ENCODE measurements at places on chromosomes 6 and 20.
A peak's percentile ranks its signal among the peaks of the same experiment; 100 is the strongest.

DNA sequence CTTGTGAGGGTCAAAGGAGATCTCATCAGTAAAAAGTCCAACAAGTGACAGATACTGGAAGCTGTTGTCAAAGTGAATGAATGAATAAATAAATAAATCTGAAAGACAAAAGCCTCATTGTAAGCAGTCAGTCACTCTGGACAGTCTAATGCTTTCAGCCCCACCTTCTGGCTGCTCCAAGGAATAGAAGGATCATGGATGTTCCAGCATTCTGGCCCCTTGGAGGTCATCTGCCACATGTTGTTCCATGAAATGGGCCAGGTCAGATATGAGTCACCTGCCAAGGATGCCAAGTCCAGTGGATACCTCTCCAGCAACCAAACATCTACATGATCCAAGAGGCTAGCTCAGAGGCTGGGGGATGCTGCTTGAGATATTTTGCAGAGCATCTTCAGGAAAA is 185.6 kb downstream of the BMP7 start:
- DNase-seq: no peak

DNA sequence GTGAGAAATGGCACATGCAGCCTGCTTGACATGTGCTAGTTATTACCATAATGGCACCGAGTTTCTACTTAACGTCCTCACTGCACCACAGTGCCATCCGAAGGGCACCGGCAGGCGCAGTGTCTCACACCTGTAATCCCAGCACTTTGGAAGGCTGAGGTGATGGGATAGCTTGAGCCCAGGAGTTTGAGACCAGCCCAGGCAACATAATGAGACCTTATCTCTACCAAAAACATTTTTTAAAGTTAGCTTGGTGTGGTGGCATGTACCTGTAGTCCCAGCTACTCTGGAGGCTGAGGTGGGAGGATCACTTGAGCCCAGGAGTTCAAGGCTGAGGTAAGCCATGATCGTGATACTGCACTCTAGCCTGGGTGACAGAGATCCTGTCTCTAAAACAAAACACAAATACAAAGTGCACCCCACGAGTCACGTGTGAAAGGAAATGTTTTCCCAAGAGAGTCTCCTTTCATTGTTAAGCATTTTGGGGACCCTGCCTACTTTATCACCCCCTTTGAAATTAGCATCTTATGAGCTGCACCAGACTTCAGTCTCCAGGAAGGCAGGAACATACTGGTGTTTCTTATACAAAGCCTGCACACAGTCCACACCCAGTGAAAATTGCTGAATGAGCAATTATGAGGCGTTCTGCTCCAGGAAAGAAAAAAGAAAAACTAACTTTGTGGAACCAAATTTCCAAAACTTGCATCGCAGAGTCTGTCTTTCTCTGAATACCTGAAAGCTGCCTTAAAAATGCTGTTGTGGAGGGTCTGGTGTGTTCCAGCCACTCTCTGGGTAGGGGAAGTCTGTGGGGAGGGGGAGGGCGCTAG is 47.1 kb upstream of the FOXQ1 start:
- DNase-seq: no peak

DNA sequence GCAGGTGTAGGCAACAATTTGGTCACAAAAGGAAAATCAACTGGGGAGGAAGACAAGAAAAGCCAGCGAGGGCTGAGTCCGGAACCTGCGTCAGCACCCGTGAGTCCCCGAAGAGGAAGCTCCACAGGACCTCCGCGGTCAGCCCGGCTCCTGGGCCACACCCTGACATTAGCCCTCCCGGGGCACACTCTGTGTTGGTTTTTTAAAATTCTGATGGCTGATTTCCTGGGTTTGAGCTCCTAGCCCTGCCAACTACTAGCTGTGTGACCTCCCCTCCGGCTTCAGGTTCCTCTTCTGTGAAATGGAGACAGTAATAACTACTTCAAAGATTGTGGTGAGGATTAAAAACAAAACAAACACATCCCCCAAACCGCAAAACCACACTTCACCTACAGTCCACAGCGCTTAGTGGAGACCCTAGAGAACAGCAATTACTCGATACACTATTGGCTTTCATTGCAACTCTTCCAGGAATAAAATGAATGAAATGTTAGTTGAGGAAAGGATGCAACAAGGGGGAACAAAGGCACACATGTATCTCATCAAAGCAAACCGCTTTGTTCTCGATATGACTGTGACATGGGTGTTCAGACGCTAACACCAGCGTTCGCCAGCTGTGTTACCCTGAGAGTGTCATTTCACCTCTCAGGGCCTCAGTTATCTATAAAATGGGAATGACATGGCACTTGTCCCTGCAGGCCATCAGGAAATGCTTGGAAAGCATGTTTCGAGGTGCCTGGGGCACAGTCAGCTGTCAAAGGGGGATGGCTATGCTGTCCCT is 985 bp downstream of the ZBP1 start:
- peak; percentile 85 for DNase-seq

DNA sequence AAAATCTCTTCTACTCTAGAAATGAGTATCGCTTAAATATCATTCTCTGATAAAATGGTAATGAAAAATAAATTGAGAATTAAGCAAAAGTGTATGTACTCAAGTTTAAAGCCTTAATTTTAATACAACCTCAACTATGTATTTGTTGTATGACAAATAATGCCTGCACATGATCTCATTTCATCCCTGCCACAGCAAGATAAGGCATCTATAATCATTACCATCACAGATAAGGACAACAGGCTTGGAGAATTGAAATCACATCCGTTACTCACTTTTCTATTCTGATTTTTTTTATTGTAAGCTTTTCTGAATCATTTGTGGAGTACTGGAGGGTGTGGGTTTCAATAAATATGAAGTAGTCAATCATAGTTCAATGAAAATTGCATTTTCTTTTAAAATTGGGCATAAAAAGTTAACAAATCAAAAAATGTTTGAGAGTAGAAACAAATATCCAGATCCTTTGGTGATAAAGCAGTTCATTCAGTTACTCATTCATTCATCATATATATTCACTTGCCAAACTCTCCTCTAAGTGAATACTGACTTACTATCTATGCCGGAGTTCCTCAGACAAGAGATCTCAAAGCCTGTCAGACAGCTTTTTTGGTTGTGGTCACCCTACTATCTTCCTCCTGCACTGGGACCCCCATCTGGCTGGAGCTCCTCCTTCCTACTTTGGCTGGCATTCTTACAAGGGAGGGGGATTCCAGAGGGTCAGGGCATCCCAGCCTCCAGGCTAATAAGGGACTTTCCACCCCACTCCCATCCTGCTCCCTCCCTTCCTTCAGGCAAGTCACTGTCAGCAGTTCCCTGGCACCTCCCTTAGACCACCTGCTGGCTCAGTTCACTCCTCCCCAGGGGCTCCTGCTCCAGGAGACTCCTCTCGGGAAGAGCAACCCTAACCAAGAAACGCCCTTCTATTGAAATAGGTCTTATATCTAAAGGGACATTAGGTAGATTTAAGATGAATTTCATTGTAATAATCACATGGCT is 118.6 kb downstream of the OGFRL1 start:
- DNase-seq: no peak

- peak; percentile 25 for DNase-seq
Observed at GRCh38 chr6:125802943-125803377, 12.2 kb downstream of the NCOA7 start.

DNA sequence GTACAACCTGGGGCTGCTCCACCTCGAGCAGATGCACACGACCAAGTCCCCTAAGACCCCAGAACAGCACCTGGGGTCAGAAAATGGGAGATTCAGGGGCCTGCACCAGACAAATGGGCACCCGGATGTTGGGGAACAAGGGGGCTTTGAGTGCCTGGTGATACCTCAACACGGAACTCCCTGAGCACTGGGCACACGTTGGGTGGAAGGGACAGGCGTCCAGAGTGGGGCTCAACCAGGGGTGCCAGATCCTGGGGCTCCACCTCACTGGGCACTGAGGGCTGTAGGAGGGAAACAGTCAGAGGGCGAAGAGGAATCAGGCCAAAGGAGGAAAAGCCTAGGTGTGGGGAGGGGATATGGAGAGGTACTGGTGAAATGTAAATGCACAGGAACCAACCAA is 33.5 kb upstream of the SPAG4 start:
- no peak for DNase-seq

- DNase-seq: no peak
Observed at GRCh38 chr6:1103945-1104623, 207.8 kb upstream of the FOXQ1 start.

DNA sequence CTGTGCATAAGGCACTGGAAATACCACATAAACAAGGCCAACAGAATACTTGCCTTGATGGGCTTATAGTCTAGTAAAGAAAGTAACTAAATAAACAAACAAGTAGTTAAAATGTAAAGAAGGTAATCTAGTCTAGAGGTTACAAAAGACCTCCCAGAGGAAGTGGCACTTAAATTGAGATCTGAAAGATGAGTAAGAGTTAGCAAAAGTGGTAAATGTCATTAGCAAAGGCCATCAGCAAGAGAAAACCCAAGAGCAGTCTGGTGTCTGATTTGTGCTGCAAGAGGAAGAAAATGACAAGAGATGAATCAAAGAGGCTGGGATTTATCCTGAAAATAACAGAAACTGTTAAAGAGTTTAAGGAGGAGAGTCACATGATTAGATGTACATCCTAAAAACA is 96.6 kb upstream of the SMLR1 start:
- DNase-seq: no peak

DNA sequence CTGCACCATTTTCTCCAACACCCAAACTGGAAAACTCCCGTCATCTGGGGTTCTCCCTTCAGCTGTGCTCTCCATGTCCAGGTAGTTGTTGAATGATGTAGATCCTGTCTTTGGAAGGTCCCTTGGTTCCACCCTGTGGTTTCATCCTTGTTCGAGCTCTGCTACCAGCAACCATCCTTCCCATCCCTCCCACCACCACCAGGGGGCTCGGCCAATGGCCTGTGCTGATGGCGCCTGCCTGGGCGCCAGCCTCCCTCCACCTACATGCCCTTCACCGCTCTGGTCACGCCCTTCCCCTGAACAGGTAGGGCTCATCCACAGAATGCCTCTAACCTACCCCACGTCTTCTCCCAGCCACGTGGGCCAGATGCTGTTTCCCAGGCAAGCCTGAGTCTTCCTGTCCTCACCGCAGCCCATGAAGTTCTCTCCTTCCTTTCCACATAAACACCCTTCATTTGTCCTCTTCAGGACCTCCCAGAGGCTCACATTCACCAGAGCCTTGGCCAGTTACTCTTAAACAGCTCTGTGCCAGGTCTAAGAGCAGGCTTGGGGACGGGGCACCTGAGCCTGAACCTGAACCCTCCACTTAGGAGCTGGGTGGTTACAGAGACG is 75.1 kb upstream of the DUSP22 start:
- no peak for DNase-seq

DNA sequence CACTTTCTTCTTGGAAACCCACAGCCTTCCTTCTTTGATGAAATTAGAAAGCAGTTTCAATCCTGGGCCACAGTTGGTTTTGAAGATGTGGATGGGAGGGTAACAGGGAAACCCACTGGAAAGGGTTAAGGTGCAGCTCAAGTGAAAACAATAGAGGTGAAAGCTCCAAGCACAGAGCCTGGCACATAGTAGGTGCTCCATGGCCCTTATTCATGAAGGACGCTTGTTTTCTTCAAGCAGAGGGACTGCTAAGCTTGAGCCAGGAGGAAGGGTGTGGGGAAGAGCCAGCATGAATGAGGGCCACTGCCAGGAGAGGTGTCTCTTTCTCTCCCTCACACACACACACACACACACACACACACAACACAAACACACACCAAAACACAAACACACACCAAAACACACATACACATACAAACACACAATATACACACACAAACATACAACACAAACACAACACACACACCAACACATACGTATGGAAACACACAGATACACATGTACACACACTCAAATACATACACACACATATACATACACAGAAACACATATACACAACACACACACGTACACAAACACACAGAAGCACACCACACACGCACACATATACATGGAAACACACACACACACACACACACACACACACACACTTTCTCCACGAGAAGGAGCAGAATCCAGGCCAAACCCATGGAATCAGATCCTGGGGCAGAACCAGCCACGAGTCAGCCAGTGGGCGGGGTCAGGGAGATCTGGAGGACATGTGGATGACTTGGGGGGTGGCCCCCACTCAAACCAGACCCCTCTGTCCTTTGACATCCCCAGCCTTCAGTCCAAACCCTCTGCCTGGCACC is 23.7 kb upstream of the RBPJL start:
- no peak for DNase-seq

GRCh38 chr6:168452685-168453377 is 11.8 kb downstream of the SMOC2 start:
- no peak for DNase-seq

GRCh38 chr6:154471609-154472362 is 38.7 kb downstream of the CNKSR3 start:
- DNase-seq: no peak

GRCh38 chr20:17747431-17747846 is 47.7 kb downstream of the BANF2 start:
- no peak for DNase-seq
